ENCODE measurements at places on chromosomes 1 and 21. TPM values are rescaled to one million over a fixed set of nuclear protein-coding genes. Genes with fewer than 3 reads are reported as not detected.

- no peak for DNase-seq
Measured at GRCh38 chr1:50667710-50668356, 244.6 kb upstream of the DMRTA2 start.

- no peak for DNase-seq
Measured at GRCh38 chr1:162878000-162878596, 17.1 kb upstream of the CCDC190 start.

DNA sequence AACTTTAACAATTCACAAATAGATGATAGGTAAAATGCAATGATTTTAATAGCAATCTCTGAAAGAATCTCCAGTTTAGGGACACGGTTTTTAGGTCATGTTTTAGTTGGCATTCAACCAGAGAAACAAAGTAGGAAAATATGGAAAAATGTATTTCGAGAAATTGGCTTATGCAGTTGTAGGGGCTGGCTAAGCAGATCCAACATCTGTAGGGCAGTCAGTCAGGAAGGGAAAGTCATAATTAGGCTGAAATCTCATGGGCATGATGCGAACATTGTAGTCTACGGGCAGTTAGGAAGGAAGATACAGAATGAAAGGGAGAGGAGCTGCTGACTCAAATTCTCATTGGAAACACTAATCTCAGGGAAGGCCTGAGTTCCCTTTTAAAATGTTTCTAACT, 1276.0 kb upstream of the ADGRL4 start:
- DNase-seq: no peak

DNA sequence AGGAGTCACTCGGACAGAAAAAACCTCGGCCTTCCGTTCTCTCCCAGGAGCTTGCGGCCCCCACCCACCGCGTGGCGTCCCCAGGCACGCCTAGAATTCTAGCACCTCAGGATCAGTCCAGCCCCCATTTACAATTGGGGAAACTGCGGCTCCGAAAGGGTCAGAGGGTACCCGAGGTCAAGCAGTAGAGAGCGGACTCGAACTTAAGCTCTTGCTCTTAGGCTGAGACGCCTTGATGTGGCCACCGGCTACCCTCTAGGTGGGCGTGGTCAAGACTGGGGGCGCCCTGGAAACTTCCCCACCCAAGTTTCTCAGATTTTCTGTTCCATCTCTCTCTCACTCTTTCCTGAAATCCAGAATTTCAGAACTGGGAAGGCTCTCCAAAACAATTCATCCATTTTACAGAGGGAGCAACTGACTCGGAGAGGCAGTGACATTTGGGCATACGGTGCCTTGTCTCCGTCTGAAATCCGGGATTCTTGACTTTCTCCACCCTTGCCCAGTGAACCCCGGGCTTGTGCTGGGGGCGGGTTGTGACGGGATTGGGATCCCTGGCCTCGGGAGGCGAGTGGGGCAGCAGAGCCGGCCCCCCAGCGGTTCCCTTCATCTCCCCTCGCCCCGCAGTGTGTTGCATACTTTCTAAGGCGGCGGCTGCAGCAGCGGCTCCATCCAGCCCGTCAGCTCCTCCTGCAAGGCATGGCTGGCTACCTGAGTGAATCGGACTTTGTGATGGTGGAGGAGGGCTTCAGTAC, 777 bp downstream of the AZIN2 start:
- no peak for DNase-seq

DNA sequence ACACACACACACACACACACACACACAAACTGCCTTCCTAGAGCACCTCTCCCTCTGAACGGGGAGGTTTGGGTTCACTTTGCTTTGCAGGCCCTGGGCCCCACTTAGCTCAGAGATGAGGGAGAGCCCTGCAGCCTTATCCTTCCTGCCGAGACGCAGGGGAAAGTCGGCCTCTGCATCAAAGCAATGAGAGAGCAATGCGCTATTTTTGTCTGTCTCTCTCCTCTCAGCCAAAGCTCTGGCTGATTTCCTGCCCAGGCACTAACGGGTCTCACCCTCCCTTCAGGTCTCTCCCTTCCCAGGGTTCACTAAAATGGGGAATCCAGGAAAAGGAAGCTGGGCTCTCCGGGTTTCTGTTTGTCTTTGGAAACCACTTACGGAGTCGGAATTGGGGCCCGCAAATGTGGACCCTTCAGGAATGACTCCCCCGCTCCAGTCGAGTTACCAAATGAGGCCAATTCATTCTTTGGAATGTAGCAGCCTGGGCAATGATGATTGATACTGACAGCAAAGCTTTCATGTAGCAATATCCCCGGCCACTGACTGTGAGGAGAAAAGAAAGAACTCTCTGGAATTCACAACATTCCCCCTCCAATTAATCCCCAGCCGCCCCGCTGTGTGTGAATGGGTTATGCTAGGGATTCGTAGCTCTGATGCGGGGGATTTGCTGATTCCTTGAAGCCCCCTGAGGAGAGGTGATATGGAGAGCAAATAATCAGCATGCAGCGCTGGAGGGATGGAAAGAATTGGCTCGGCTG, 61.5 kb upstream of the WLS start:
- DNase-seq: no peak

GRCh38 chr1:178122283-178122682, 28.4 kb downstream of the RASAL2 start:
- DNase-seq: no peak

- DNase-seq: no peak
Measured at GRCh38 chr1:201284636-201285035, 1.3 kb downstream of the PKP1 start.

GRCh38 chr21:41029571-41029970, 138.4 kb upstream of the BACE2 start:
- no peak for DNase-seq

- DNase-seq: no peak
Measured at GRCh38 chr1:92354259-92354658, 55.4 kb downstream of the RPAP2 start.

GRCh38 chr1:242454262-242455051, 70.0 kb downstream of the PLD5 start:
- DNase-seq: no peak

DNA sequence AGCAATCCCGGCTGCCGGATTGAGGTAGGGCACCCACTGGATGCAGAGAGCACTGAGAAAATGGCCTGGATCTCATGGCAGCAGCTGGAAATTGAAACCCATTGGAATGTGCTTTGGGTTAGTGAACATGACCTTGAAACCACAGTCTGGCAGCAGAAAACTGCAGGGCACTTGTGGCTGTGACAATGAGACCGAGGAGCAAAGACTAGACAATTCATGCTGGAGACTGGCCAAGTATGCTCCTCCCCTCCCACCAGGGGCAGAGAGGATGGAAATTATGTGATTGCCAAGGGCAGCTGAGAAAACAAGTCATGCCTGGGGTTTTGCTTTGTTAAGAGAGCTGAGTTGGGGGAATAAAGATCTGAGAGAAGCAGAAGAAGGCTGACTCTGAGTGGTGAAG, 60.7 kb downstream of the ZNF697 start:
- no peak for DNase-seq

DNA sequence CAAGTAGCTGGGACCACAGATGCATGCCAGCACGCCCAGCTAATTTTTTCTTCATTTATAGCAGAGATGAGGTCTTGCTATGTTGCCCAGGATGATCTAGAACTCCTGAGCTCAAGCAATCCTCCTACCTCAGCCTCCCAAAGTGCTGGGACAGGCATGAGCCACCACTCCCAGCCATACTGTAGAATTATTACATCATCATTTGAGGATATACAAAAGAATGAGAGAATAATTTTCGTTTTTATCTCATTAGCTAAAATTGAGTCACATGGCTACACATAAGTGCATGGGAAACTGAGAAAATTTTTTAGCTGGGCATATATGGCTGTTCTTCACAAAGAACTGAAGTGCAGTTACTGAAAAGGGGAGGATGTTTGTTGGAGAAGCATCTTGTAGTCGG, 21.2 kb downstream of the STXBP3 start:
- DNase-seq: no peak

DNA sequence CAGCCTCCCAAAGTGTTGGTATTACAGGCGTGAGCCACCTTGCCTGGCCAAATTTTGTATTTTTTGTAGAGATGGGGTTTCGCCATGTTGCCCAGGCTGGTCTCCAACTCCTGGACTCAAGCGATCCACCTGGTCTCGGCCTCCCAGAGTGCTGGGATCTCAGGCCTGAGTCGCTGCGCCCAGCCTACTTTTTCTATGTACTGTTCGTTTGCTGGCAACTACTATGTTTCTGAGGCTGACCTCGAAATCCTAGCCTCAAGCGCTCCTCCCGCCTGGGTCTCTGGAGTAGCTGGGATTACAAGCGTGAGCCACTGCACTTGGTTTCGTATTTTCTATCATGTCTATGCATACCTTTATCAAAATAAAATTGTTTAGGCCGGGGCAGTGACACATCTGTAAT, 675 bp upstream of the TEKT2 start:
- DNase-seq: no peak

DNA sequence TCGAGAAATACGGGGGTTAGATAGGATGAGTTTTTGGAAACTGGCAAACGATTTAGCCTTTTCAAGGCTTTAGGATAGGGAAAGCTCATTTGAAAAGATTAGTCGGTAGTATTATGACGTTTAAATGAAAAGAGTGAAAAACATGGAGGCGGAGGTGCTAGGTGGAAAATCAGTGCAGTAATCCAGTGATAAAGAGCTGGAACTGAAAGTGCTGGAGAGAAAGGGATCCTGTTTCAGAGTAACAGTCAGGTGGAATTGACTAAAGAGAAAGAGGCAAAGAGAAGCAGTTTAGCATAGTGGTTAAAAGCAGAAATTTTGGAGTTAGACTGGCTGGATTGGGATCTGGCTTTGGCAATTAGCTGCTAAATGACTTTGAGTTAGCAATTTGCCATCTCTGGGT, 945 bp downstream of the WDR3 start:
- DNase-seq: no peak

The SMPDL3B gene
- total RNA-seq: not detected

The TP73 gene
- not detected for total RNA-seq

The NHLH1 gene
- 0.08 TPM for total RNA-seq

The PDE9A gene
- 13.2 TPM for total RNA-seq

The IGSF3 gene
- 0.08 TPM for total RNA-seq

The SLC25A34 gene
- total RNA-seq: 2.8 TPM

The MTMR11 gene
- 0.70 TPM for total RNA-seq

The AXDND1 gene
- 1.1 TPM for total RNA-seq

The OR10J1 gene
- not detected for total RNA-seq

All from CD4-positive, alpha-beta T cell (primary cell).